ENCODE measurements at places on chromosomes 16 and 17.

DNA sequence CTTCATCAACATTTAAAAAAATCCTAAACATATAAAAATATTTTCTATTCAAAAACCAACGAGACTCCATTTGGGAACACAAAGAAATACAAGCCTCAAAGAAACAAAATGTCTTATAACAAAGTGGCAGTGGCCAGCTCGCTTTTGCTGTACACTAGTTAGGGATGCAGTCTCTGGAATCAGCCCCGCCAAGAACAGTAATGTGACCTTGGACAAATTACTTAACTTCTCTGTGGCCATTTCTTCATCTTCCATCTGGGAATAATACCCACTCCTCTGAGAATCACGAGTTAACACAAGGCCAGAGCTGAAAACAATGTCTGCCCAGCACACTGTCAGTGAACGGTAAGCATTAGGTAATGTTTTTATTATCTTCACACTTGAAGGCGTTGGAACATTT lies 5.6 kb downstream of the STAT5B start:
- DNase-seq: no peak

DNA sequence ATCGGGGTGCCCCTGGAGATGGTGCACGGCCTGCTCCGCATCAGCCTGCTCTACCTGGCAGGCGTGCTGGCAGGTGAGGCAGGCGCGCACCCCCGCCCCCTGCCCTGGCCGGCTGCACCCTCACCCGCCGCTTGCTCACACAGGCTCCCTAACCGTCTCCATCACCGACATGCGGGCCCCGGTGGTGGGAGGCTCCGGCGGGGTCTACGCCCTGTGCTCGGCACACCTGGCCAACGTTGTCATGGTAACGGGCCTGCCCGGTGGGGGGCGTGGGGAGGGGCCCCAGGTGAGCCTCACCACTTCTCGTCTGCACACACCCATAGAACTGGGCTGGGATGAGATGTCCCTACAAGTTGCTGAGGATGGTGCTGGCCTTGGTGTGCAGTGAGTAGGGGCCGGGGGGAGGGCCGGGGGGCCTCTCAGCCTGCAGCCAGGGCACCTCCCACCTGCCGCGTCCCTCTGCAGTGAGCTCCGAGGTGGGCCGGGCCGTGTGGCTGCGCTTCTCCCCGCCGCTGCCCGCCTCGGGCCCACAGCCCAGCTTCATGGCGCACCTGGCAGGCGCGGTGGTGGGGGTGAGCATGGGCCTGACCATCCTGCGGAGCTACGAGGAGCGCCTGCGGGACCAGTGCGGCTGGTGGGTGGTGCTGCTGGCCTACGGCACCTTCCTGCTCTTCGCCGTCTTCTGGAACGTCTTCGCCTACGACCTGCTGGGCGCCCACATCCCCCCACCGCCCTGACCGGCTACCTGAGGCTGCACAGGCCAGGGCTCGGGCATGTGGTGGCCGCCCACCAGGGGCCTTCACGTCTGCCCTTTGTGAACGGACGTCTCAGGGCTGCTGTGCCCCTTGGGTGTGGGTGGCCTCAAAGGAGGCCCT lies 2.1 kb downstream of the RHBDL1 start:
- no peak for DNase-seq

DNA sequence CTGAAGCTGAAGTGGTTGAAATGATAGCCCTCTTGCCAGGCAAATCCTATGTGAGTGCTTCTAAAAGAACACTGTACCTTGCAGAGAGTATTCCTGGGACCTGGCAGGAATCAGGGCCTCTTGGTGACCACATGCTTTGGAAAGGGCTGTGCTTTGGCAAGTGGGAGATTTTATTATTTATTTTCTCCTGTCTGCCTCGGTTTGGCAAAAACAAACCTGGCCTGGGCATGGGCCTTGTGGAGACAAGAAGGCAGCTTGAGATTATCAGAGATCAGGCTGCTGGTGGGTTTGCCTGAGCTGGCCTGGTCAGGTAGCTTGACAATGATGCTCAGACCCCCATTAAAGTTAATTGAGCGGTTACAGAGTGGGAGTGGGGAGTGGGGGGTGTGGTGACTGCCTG lies 24.6 kb downstream of the ABCC1 start:
- no peak for DNase-seq

DNA sequence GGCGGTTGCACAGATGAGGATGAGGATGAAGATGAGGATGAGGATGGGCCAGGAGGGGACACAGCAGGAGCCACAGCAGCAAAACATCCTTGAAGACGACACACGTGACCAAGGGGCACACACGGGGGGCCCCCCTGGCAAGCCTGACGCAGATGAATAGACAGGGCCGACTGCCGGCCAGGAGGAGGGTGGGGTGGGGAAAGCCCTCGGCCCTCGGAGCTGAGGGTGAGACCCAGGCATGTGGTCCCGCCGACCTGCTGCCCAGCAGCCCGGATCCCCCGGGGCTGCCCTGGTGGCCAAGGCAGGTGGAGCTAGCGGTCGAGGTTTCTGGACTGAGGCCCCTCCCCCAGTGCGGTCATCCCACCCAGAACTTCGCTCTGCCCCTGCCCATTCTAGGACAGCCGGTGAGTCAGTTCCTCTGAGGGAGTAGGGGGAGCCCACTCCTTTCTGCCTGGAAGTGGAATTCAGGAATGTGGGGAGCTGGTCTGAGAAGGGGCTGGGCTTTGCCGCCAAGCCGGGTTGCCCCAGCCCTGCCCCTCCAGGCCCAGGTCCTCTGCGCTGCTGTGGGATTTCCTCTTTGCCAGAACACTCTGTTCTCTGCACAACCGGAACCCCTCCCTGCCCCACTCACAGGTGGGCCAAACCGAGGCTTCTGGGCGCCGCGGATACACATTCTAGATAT lies 9.9 kb downstream of the CYGB start:
- no peak for DNase-seq

- no peak for DNase-seq
Measured at GRCh38 chr17:75308732-75309629, 19.7 kb upstream of the SLC25A19 start.

DNA sequence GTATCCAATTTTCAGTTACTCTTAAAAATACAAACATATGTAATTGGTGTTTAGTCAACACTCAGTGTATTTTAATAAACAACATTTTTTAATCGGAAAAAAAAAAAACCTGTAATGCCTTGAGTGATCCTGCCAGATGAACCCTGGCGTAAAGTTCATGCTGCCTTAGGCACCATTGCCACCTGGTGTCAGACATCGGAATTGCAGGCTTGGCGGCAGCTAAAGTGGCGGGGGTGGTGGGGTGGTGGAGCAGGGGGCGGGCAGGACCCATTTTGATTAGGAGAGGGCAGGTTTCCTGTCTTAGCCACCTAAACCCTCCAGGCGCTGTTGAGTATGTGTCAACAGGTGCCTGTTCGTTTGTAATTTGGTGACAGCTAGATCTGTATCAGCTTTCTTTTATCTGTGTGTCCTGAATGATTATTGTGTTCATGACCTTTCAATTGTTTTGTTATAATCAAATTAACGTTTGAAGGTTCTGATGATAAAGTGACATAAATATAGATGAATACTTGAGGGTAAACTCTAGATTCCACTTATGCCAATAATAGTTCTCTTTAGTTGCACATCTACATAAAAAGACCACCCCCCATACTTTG lies 588.7 kb downstream of the CDH13 start:
- no peak for DNase-seq

- DNase-seq: no peak
Measured at GRCh38 chr17:65334406-65334805, 197.2 kb downstream of the RGS9 start.

GRCh38 chr17:39754958-39755553 lies 17.3 kb downstream of the GRB7 start:
- DNase-seq: no peak

DNA sequence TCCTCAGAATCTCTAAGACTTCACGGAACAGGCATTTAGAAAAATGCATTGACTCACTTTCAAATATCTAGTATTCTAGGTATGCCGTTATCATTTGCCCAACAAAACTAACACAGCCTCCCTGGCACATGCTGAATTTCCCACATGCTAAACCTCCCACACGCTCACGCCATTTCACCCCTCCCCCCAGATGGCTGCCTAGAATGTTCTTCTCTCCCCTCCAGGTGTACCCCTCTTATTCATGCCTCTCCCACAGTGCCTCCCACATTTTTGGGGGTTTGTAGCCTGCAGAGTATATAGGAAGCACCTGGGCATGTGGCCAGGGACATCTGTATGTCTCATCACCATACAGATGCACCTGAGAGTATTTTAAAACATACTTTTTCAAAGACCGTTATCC lies 38.2 kb upstream of the ICAM2 start:
- DNase-seq: no peak

- no peak for DNase-seq
Measured at GRCh38 chr17:3794557-3795389, 6.2 kb downstream of the ITGAE start.

DNA sequence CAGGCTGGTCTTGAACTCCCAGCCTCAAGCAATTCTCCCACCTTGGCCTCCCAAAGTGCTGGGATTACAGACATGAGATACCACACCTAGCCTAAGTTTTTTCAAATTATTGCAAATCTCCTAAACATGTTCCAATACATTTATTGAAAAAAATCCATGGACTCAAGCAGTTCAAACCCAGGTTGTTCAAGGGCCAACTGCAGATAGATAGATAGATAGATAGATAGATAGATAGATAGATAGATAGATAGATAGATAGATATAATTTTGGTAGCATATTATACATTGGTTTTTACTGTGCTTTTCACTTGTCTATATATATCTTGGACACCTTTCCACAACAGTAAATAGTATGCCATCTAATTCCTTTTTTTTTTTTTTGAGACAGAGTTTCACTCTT lies 20.9 kb upstream of the RBBP6 start:
- no peak for DNase-seq

DNA sequence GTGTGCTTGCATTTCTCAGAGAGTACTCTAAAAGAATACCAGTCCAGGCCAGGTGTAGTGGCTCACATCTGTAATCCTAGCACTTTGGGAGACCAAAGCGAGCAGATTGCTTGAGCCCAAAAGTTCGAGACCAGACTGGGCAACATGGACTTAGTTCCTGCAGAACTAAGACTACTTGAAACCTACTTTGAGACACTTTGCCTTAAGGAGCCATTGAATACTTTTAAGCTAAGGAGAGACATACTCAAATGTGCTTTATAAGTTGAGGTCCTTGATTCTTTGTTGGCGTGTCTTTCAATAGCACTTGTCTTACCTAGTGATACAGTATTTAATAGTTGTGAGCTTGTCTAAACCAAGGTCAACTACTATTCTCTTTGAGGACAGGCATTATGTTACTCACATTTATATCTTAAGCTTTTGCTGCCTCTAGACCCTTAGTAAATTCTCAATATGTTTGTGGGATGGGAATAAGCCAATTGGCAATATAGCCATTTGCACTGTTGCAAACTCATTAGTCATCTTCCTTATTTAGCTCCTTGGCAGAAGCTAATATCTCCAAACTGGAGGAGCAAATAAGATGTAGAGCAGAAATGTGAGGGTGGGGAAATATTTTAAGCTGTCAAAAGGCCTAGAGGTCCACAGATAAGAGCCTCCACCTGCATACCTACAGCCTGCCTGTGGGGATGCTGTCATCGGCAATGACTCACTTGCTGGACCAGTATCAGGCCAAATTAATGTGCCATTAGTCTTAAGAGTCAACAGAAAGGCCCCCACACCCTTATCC lies 16.3 kb downstream of the SCPEP1 start:
- DNase-seq: no peak
